Esophagus mucosa (tissue), 1 donor: ENCODE measurements at places on chromosomes 1 and 21. TPM values are rescaled to one million over a fixed set of nuclear protein-coding genes. Genes with fewer than 3 reads are reported as not detected.

KCNE2 gene
- not detected for total RNA-seq

HLCS gene
- total RNA-seq = 11.6 TPM

ACTA1 gene
- total RNA-seq = 1.3 TPM

- ATAC-seq = no peak
These were observed 3.0 kb downstream of the TTC24 start for GRCh38 chr1:156582388-156583017.

GRCh38 chr1:179938752-179939151, 15.9 kb upstream of the CEP350 start:
- no peak for ATAC-seq

GRCh38 chr1:219443763-219444162, 169.1 kb downstream of the ZC3H11B start:
- ATAC-seq = no peak

DNA sequence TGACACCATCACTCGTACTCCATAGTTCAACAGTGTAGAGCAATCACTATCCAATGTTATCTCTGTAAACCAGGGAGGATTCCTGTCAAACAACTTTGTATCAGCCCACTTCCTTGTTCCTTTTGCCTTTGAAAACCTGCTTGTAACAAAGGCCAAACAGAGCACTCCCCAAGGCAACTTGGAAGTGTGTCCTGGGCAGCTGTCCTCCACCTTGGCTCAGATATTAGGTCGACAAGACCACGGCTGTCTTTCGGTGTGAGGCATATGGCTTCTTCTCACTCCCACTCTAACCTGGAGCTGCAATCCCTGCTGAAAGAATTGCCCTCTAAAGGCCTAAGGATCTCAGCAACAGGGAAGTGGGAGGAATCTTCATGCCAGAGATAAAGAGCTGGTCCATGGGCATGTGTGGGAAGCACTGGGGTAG, 66.7 kb downstream of the ITPKB start:
- peak; percentile 31 for ATAC-seq

GRCh38 chr21:20902511-20902910, 95.7 kb upstream of the NCAM2 start:
- ATAC-seq = no peak

DNA sequence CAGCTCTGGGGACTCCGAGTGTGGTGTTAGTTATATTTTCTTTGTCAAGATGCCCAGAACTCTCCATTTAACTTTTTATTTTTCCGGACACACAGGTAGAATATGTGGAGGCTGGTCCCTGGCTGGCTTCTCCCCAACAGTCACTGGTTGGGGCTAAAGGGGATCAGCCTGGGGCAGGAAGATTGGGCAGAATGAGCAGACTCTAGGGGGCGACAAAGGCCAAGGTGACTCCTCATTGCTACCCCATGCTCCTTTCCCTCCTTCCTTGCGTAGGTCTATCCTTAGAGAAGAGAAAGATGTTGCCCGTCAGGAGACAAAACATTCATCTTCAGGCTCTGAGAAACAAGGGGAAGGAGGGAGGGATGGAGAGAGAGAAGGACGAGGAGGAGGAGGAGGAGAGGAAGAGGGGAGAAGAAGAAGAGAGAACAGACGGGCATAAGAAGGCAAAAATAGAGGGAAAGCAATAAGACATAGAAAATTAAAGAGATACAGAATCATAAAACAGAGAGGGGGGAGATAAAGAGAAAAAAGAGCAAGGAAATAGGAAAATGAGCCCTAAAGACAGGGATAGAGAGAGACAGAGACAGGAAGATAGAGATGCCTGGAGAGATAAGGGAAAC, 89.9 kb downstream of the FOXD2 start:
- ATAC-seq = peak; percentile 71

DNA sequence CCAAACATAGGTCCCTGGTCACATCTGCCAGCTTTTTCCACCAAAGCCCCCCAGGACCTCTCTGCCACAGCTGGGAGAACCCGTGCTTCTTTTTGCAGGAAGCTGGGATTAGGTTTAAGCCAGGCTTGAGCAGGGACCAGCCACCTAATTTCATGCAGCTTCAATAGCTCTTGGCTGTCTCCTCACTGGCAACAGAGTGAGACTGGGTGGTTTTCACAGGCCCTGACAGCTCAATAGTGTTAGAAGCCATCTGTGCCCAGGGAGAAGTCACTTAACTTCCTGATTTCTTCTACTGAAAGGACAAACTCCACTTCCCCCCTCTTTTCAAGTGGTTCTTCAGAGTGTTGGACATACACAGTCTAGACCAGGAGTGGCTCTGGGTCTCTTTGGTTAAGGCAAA, 20.4 kb upstream of the SRSF4 start:
- ATAC-seq = peak; percentile 7

DNA sequence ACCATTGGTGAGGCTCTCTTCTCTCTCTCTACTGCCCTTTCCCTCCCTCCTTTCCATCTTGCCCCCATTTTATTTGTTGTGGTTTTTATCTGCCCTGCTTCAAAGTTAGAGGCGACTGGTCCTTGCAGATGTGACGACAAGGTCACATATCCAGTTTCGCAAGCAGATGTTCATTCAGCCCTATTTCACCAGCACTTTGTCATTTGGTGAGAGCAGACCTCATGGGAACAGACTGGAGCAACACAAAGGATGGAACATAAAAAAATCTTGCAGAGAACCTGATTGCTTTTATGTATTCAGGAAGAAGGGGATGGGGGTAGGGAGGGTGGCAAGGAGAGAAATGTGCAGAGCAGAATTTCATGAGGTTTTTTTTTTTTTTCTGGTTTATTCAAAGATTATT, 84.3 kb downstream of the ELAVL4 start:
- ATAC-seq = no peak

DNA sequence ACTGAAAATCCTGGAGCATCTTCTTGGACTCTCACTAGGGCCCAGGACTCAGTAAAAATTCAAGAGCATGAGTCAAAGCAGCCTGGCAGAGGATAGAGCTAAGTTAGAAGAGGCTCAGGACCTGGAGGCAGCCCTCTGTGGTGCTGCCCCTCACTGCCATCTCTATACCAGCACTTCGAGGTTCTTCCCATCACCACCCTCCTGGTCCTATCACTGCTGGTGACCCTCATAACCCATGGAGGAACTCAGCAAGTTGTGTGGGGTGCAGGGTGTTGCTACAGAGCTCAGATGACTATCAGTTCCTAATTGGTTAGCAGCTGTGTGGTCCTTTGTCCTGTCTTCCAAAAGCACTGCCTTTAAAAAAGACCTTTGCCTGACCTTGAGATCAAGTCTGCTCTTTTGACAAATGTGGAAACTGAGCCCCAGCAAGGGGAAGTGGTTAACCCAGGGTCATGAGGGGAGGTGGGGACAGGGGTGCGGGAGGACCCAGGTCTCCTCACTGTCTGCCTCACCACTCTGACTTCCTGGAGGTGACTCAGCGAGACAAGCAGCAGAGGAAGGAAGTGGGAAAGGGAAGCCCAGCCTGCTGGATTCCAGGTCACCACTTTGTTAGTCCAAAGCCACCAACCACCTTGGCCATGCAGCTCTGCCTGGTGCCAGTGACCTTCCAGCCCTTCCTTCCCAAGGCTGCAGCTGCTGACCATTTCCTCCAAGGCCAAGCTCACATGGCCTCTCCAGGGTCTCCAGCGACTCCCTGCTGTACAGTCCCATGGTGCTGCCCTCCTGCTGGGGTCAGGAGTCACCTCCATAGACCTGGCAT, 199.4 kb upstream of the EDN2 start:
- ATAC-seq = no peak

DNA sequence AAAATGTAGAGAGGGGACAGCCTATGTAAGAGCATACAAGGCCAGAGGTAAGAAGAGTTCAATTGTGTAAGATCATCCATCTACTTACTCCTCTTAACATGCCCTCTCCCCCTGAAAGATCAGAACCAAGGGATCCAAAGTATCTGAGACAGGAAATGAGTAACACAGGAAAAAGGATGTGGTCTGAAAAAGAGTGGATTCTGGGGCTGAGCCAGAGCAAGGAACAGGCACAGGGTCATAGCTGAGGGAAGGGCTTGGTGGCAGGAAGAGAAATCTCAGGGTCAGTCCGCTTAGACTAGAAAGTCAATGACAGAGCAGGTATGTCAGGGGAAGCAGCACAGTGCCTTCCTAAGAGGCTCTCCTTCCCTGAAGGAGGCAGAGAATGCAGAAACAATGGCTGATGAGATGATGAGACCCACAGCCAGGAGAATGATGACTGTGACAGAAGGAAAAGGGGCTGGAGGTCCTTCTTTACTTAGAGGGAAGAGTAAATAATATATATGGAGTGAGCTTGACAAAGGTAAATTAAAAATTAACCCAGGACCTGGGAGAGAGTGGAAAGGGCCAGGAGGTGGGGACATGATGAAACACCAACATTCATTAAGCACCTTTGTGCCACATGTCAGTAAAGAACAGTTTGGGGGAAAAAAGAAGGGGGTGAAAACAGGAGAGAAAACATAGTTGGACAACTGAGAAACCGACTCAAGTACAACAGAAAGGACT, 26.2 kb upstream of the A3GALT2 start:
- peak; percentile 33 for ATAC-seq

DNA sequence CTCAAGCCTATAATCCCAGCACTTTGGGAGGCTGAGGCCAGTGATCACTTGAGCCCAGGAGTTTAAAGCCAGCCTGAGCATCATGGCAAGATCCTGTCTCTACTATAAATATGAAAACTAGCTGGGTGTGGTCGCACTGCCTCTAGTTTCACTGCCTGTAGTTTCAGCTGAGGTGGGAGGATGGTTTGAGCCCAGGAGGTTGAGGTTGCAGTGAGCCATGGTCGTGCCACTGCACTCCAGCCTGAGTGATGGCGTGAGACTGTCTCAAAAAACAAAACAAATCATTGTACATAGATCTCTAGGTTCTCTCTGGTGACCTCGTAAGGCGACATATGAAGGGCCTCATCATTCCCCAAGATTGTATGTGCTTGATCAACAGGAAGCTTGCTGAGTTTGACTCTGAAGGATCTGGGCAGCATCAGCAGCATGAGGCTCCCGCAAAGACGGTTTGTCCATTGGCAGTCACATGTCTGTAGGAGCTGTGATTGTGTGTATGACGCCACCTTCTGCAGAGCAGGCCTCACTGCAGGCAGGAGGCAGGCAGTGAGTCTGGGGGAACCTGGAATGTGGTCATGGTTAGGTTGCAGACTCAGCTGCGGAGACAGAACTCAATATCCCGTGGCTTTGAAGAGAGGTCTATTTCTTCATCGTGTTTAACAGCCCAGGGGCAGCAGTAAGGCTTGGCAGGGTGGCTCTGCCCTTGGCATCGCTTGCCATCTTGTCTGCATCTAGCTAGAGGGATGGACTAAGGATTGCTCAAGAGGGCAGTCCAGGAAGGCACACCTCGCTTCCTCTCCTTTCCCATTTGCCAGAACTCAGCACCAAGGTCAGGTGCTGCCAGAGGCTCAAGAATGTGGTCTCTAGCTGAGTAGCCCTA, 14.0 kb downstream of the ATP5PO start:
- ATAC-seq = peak; percentile 77

DNA sequence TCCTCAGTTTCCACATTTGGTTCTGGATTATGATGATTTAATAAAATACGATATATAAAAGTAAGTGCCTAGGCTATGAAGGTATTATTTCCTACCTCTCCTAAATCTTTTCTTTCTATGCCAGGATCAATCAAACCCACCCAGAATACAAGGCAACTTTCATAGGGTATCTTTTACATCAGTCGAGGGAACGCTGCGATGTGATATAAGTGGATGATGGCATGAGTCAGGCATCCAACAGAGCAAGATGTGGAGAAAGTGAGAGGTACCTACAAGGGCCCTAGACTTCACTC, 781 bp downstream of the TTLL7 start:
- peak; percentile 25 for ATAC-seq

DNA sequence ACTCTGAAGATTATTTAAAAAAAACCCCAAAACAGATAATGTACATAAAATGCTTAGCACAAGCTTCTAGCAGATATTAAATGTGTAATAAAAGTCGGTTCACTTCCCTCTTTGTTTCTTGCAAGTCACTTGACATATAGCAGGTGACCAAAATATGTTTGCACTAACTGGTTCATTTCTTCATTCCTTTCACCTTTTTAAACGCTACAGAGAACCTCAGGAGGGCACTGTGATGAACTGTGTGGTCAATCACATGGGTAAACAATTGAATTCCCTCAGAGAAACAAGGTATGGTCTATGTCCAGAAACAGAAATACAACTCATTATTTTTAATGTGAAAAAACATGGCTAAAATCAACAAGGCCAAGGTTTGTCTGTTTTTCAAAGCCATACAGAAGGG, 51.3 kb upstream of the BCL10 start:
- no peak for ATAC-seq
